Motor neuron (in vitro differentiated cells): ENCODE measurements at places on chromosomes 4 and X. TPM values are rescaled to one million over a fixed set of nuclear protein-coding genes. Genes with fewer than 3 reads are reported as not detected.

DNA sequence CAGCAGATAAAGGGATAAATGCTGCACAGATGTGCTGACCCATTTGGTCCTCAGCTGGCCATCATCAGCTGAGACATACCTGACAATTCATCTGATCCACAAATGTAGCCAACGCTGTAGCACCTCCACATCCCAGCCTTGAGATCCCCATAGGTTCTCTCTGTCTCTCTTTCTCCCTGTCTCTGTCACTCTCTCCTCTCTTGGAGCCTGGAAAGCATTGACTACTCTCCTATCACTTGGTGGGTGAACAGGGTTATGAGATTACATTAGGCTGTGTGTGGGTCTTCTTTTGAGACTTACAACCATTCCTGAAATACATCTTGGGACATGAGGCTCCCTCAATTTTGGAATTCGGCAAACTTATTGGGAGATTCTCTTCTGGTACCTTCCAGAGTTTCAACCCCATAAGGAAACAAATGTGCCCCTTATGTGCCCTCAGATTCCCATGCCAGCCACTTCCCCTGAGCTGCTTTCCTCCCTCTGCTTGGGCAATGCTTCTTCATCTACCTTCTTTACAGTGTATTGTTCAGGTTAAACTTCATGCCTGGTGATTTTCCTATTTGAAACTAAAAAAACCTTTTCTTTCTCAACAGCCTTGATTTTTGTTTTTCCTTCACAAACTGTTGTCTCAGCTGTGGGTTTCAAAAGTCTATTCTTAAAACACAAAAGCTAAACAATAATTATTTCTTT is 29.1 kb upstream of the FGF2 start:
- peak; percentile 5 for ATAC-seq

WDFY3 gene
- total RNA-seq, result 95.4 and 119 TPM in 2 replicates

DNA sequence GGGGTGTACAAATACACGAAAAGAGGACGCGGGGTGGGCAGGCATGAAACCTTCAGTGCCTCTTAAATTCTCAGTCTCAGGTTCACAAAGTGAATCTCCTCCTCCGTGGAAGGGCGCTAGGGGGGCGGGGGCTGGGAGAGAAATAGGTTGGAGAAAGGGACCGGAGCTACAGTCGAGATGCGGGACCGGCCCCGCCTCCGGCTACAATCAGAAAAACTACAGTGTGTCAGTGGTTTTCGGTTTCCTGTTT is 3.4 kb downstream of the MAML3 start:
- peak; percentile 13 for ATAC-seq

PKD2 gene
- 17.2 and 20.4 TPM in 2 replicates for total RNA-seq

GRCh38 chr4:186104114-186104889 is at the start of gene FAM149A:
TSS of gene FAM149A (plus strand) at chr4:186104704.
- ATAC-seq, result peak; percentile 64

DNA sequence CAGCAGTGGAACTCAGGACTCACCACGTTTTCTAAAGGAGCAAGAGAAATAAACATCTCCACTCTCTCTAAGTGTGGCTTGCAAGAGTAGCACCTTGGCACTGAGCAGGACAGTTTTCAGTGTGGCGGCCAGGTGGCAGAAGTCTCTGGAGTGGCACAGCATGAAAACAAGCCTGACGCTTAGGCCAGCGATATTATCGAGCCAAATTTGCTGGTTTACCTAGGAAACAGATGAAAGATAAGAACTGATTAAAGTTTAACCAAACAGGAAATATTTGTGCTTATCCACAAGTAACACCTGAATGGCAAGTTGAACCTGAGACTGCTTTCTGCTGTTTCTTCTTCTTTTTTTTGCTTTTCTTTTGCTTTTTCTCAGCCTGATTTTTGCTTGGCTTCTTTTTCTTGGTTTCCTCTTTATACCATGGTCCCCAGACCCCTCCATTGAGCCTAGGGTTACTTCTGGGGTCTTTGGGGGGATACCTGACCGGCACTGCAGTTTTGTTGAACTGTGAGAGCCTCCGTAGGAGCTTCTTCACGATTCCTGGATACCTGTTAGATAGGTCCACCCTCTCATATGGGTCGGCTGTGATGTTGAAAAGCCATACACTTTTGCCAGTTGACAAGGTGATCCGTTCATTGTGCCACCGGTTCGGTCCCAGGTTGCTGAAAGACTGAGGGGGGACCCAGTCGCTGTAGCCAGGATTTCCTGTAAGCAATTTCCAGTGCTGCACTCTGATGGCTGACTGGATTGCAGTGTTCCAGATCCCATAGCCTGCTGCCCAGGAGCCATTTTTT is 77.3 kb downstream of the ARSJ start:
- ATAC-seq, result no peak

ARR3 gene
- total RNA-seq, result not detected in 2 replicates
